ENCODE measurements at places on chromosomes 12 and 14. TPM values are rescaled to one million over a fixed set of nuclear protein-coding genes. Genes with fewer than 3 reads are reported as not detected.

The C12orf76 gene
- total RNA-seq: 9.4 TPM

GRCh38 chr14:36997843-36998242 lies 174.6 kb downstream of the SLC25A21 start:
- H3K27ac ChIP-seq: no peak overlapping the region
- H3K36me3 ChIP-seq: no peaks in the 10 kb centered on the region
- no peaks in the 10 kb centered on the region for H3K27me3 ChIP-seq
- DNase-seq: no peak
- no peak overlapping the region for H3K4me3 ChIP-seq
- peaks cover 15% of the 10 kb centered on the region for H3K4me1 ChIP-seq

- no peaks in the 10 kb centered on the region for H3K4me1 ChIP-seq
- no peak for DNase-seq
- no peaks in the 10 kb centered on the region for H3K27me3 ChIP-seq
- no peak overlapping the region for H3K27ac ChIP-seq
- no peak overlapping the region for H3K4me3 ChIP-seq
- H3K36me3 ChIP-seq: no peaks in the 10 kb centered on the region
Measured at GRCh38 chr14:42011221-42011620, 404.5 kb downstream of the LRFN5 start.

DNA sequence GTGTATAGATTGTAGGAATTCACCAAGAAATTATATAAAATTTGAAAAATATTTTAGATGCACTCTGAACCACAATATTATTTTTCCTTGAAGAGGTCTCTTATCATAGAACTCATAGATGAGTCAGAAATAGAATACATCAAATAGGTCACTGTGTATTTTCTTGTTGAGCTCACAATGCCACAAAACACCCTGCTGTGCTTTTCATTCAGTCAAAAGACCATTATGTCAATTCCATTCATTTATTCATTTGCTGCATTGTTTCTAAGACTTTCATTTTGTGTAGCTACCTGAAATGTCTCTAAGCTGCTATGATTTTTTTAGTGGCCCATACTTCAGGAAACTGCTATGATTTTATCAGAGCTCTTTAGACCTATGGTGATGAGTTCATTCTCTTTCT lies 231.9 kb upstream of the AVPR1A start:
- DNase-seq: no peak
- H3K27me3 ChIP-seq: no peaks in the 10 kb centered on the region
- H3K36me3 ChIP-seq: no peaks in the 10 kb centered on the region
- no peak overlapping the region for H3K4me3 ChIP-seq
- H3K4me1 ChIP-seq: no peaks in the 10 kb centered on the region
